Neural crest cell (in vitro differentiated cells): ENCODE measurements at places on chromosomes 12 and 14. TPM values are rescaled to one million over a fixed set of nuclear protein-coding genes. Genes with fewer than 3 reads are reported as not detected.

PRICKLE1 gene
- 9.3 and 9.4 TPM in 2 replicates for total RNA-seq

BEGAIN gene
- 3.0 and 4.8 TPM in 2 replicates for total RNA-seq

ZC2HC1C gene
- 1.3 and 1.9 TPM in 2 replicates for total RNA-seq

KIF21A gene
- 53.6 and 54.8 TPM in 2 replicates for total RNA-seq

B4GALNT1 gene
- 18.6 and 19.5 TPM in 2 replicates for total RNA-seq

APOF gene
- total RNA-seq = not detected in 2 replicates

TTC9 gene
- 3.7 and 4.2 TPM in 2 replicates for total RNA-seq

KCNC2 gene
- not detected in 2 replicates for total RNA-seq

PRB4 gene
- total RNA-seq = not detected in 2 replicates

OVCH1 gene
- 0.16 and 0.37 TPM in 2 replicates for total RNA-seq

DEGS2 gene
- 0.11 TPM in 1 of 2 replicates, not detected in the other for total RNA-seq

KRT4 gene
- total RNA-seq = not detected in 2 replicates

GNG2 gene
- total RNA-seq = 163 and 174 TPM in 2 replicates

DCN gene
- 17.9 and 19.6 TPM in 2 replicates for total RNA-seq

CLEC2D gene
- total RNA-seq = 9.5 and 10.6 TPM in 2 replicates

IL26 gene
- total RNA-seq = not detected in 2 replicates

HOXC11 gene
- total RNA-seq = not detected in 2 replicates

JAG2 gene
- total RNA-seq = 2.7 and 4.2 TPM in 2 replicates

GPR162 gene
- 16.4 and 17.4 TPM in 2 replicates for total RNA-seq

PMCH gene
- not detected in 2 replicates for total RNA-seq

NAV3 gene
- 4.7 and 5.0 TPM in 2 replicates for total RNA-seq

CMKLR1 gene
- 0.32 and 0.44 TPM in 2 replicates for total RNA-seq

KCNK10 gene
- 8.5 and 11.5 TPM in 2 replicates for total RNA-seq

FGF23 gene
- 0.16 and 0.25 TPM in 2 replicates for total RNA-seq

TAS2R7 gene
- 0.21 TPM in 1 of 2 replicates, not detected in the other for total RNA-seq

TMEM263 gene
- total RNA-seq = 27.9 and 29.9 TPM in 2 replicates

FAM186B gene
- total RNA-seq = 0.28 TPM in 1 of 2 replicates, not detected in the other

PRH1 gene
- 17.4 and 21.1 TPM in 2 replicates for total RNA-seq

GARIN6 gene
- not detected in 2 replicates for total RNA-seq

TMCC3 gene
- total RNA-seq = 3.4 and 3.8 TPM in 2 replicates

RNASE13 gene
- not detected in 2 replicates for total RNA-seq

SLC7A8 gene
- total RNA-seq = 6.6 and 9.4 TPM in 2 replicates

SLC4A8 gene
- total RNA-seq = 30.9 and 33.8 TPM in 2 replicates

TSHR gene
- total RNA-seq = not detected in 2 replicates

TEDC1 gene
- total RNA-seq = 39.6 and 44.9 TPM in 2 replicates
